CD4-positive, alpha-beta T cell treated with Interleukin-1 beta for 1 hour (primary cell): ENCODE measurements at places on chromosomes 1 and 21.

GRCh38 chr21:31872072-31872451, 758 bp upstream of the HUNK start:
- no peak for DNase-seq

- DNase-seq: no peak
These were observed 7.6 kb downstream of the PADI4 start for GRCh38 chr1:17315542-17316130.

DNA sequence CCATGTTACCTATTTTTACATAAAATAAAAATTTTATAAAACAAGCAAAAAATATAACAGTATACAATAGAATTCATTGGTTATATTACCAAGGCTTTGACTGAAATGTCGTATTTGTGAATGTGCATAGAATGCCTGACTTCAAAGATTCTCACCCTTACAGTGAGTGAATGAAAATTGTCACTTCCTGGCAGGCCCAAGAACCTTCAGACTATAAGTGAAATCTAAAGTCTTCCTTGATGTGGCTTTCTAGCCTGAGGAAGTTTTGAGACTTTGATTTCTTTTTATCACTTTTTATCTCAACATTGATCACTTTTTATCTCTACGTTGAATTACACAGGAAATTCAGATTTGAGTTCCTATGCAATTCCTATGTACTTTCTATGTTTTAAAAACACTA, 104.7 kb upstream of the KIAA0040 start:
- DNase-seq: peak; percentile 26

DNA sequence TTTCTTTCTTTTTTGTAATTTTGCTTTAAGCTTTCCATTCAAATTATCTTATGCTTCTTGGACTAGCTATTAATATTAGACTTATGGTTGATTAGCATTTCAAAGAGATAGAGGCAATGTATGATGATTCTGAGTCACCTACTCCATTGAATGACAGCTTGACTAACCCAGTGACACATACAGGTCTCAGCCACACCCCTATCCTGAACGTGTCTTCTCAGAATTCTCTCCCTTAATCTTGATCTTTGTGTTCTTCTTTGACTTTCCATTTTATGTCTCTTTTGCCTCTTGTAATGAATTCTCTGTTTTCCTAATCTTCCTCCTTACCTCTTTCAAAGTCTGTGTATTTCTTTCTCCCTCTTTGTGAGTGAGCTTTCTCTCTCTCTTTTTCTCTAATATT, 241.1 kb downstream of the PDE4B start:
- DNase-seq: no peak

DNA sequence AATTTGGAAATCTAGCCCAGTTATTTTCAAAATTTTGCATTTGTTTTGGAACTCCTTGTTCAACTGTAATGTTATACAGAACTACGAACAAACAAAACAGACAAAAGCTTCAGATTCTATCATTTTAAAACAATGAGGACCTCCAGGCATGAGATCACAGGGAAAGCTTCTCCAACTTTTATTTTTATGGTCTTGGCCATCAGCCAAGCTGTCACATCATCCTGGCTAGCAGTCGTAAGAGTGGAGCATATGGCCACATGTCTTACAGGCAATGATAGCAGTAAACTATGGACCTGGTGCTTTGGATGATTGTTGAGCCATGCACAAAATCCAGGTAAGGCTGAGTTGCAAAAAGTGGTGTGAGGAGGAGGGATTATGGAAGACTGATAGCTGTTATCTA, 299.6 kb downstream of the LMX1A start:
- DNase-seq: no peak

GRCh38 chr1:156251527-156251926, 3.7 kb upstream of the PAQR6 start:
- no peak for DNase-seq

DNA sequence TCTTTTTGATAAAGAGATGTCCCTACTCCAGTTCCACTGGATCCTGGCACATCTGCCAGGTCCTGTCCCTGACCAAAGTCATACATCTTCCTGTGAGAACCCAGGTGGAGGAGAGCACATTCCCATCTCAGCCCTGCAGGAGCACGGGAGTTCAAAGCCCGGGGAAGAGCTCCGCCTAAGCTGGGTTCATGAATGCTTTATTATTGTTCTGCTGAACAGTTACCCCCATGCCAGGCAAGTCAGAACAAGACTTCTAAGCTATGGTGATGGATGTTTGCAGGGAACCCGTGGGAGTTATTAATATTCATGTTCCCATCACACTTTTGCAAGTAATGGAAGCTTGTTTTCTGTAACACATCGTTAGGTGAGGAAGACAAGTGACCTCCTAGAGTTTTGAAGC, 62.9 kb downstream of the SEC16B start:
- no peak for DNase-seq

DNA sequence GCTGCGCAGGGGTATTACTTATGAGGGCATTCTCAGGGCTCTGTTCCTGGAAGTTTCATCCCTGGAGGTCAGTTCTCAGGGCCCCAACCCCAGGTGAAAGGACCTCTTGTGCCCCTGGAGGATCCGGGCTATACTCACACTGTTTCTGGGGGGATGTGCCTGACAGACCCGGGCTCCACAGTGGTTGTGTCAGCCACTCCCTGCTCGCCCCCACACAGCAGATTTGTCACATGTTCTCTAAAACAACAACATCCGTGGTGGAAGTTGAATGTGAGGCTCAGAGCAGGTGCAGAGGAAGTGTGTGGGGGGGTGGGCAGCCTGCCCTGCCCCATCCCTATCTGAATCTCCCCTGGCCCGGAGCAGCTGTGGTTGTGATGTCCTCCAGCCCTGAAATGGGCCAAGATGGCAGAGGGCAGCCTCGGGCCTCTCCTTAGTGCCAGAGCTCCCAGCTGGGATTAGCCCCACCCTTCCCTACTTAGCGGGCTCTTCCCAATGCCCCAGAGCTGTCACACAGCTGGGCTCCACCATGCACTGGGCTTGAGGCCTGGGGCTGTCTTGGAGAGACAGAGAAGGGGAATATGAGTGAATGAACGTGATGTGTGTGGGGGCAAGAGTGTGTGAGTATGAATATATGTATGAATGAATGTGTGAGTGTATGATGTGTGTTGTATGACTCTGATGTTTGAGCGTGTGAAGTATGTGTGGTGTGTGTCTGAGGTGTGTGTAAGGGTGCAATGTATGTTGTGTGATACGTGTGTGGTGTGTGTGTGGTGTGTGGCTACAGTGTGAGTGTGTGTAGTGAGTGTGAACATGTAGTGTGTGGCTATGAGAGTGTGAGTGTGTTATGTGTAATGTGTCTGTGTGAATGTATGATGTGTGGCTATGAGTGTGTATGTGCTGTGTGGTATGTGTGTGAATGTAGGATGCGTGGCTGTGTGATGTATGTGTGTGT, 1.5 kb upstream of the FCMR start:
- DNase-seq: peak; percentile 78

- no peak for DNase-seq
These were observed 8.9 kb downstream of the DCLRE1B start for GRCh38 chr1:113913887-113914664.

DNA sequence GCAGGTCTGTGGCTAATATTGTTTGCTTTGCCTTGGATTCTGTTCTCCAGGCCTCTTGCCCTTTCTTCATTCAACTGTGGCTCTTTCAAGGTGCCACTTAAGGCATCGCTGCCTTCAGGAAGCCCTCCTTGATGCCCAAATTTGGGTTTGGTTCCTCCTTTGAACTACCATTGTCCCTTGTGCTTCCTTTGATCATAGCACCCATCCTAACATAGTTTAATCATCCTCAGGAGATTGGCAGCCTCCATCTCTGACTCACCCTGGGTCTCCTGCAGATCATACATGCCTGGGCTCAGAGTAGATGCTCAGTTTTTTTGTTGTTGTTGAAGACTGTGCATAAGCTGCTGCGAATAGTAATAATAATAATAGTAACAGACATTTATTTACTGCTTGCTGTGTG, 54.4 kb upstream of the ACOT11 start:
- DNase-seq: no peak

DNA sequence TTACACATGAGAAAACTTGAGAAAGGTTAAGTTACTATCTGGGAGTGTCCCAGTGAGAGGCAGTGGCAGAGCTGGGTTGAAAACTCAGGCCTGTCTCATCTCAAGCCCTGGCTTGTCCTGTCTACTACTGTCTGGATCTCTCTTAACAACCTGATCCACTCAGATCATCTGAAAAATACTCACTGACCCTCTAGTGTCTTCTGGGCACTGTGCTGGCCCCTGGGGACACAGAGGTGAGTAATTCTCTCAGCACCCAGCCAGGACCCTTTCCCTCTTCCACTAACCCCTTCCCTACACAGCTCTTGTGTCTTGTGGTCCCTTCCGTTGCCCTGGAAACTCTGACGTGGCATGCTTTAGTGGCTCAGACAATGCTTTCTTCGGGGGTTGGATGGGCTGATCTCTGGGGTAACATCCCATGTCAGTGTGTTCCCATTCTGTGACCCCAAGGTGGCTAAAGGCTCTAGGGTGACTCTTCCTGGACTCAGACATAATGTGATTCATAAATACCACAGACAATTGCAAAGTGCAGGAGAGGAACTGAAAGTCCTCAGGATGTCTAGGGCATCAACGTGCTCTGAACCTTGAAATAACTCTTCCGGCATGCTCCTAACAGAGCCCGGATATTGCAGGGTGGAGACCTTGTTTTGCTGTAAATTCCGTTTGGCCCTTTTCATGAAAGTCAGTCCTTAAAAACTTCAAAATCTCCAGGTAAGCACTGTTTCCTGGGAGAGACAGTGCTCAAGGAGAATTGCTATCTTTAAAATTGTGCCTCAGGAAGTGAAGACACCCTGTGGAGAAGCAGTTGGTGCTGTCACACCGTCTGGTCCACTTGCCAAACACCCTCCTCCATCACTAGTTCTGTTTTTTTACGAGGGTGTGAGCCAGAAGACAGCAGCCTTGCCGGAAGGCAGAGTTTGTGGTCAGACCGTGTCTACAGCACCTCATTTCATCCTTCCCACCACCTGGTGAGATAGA, 4.0 kb downstream of the SHISAL2A start:
- DNase-seq: peak; percentile 89
